ENCODE measurements at places on chromosomes 7 and 10. TPM values are rescaled to one million over a fixed set of nuclear protein-coding genes. Genes with fewer than 3 reads are reported as not detected.

ASB15 gene
- total RNA-seq = not detected

CXCL12 gene
- total RNA-seq = not detected

ELN gene
- total RNA-seq = 0.39 TPM

PDE6C gene
- total RNA-seq = not detected

GNGT1 gene
- total RNA-seq = not detected

STRIP2 gene
- total RNA-seq = 10.1 TPM

STEAP2 gene
- total RNA-seq = 38.5 TPM

SH2D4B gene
- total RNA-seq = 0.24 TPM

MRLN gene
- not detected for total RNA-seq

RELN gene
- total RNA-seq = 0.31 TPM

LRGUK gene
- 0.52 TPM for total RNA-seq
